ENCODE measurements at places on chromosomes 7 and 10.

GRCh38 chr7:19798986-19799385 is 25.6 kb upstream of the TMEM196 start:
- no peak for DNase-seq

DNA sequence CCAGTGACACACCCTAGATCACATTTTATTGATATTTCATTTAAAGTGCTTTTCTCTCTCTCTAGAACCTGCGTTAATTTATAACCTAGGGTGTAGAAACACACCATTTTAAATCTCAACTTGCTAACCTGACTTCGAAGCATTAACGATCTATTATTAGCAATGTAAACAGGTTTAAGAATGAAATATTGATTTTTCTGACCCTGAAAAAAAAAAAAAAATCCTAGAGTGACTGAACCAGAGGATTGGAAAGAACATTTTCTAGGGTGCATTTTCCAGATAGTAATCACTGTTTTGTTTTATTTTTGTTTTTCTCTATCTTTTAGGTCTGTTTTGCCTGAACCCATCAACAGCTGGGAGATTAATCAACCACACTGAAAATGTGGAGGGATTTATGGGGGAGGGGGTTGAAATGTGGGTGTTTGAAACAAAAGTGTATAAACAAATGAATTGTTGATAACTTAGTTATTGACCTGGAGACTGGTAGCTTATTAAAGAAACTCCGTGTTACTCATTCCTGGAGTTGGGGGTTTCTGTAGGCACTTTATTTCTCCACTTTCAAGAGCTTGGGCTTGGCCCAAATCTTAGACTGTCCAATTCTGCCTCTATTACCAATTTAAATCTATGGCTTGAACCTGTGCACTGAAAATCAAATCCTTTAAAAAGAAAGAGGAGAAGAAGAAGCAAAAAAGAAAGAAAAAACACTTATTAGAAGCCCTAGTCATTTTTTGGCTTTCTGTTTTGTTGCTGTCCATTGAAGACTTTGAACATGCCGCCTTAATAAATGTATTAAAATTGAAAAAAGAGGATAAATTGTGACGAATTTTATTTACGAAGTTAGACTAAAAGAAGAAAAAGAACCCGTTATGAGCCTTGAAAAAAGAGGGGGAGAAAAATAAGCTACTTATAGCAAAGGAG is 2.8 kb downstream of the HOXA2 start:
- no peak for DNase-seq

GRCh38 chr10:110168601-110169481 is 38.6 kb upstream of the MXI1 start:
- no peak for DNase-seq

- DNase-seq: no peak
Measured at GRCh38 chr7:46932676-46933424, 649.1 kb downstream of the TNS3 start.

DNA sequence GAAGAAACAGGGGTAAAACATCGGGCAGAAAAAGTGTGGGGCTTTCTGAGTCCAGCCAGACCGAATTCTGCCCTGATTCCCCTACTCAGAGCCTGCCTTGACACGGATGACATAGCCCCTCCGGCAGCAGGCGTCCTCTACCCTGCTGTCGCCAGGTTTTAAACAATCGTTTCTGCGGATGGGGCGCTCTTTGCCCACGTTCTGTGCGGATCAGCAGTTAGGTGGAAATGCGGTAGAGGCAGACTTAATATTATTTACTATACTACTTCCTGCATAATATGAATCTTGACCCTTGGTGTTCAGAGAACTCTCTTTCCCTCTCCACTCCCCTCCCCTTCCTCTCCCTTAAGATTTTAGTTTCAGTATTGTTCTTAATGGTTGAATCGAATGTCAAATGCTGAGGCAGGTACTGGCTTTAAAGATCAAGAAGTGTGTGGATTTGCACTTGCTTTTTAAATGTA is 2.4 kb downstream of the GATA3 start:
- no peak for DNase-seq

DNA sequence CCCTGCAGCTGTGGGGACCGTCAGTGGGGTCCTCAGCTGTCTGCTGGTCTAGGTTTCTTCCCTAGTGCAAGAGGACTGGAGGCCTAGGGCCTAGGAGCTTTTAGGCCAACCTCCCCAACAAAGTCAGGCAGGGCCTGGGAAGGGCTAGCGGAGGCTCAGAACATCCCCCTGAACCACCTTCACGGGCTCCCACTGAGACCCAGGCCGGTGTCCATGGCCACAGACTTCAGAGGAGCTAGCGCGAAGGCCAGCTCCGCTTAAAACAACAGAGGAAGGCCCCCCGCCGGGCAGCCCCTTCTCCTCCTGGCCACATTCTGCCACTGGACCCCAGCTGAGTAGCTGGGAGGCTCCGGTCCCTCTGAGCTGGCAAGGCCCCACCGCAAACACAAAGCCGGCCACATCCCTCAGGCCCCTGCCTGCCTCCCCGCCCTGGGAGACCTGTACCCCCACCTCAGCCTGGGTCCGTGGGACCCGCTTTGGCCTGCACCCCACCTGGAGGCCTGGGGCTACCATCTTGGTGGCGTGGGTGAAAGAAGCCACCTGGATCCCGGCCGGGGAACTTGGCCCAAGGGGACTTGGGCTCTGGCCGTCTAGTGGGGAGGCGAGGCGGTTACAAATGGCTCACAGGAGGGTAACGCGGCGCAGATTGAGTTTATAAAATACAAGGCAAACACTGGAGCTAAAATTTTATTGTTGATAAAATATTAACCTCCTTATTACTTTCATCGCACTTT is 5.4 kb upstream of the UNCX start:
- no peak for DNase-seq

DNA sequence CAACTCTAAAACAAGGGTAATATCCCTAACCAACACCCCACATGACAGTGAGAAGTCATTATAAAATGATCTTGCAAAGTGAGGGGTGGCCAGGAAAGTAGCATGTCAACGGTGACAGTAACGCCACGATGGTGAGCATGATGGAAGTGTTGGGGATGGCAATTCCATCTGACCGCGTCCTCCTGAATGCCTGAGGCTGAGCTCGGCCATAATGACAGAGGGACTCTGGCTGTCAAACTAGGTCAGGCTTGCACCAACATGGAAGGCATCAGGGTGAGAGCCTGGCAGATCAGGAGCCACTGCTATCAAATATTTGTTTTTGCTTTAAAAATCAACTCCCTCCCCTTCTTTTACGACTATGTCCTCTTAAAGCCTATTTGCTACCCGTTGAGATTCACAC is 55.7 kb upstream of the EFCAB10 start:
- DNase-seq: no peak

- DNase-seq: no peak
Measured at GRCh38 chr10:73992899-73993788, 4.8 kb upstream of the VCL start.

GRCh38 chr7:108293149-108293612 is 163.0 kb upstream of the LAMB4 start:
- no peak for DNase-seq

DNA sequence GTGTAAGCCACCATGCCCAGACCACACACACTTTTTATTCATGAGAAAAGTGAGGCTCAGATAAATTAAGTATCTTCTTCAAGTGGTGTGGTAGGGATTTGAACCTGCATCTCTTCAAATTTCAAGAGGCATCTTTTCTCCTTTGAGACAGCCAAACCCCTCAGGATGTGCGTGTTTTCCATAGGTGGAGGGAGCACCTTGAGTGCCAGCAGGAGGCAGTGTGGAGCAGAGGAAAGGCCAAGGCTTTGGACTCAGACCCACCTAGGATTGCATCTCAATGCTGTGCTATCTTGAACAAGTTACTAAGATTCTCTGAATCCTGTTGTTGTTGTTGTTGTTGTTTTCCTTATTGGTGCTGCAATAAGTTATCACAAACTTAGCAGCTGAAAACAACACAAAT is 40.2 kb upstream of the MYL10 start:
- DNase-seq: no peak

DNA sequence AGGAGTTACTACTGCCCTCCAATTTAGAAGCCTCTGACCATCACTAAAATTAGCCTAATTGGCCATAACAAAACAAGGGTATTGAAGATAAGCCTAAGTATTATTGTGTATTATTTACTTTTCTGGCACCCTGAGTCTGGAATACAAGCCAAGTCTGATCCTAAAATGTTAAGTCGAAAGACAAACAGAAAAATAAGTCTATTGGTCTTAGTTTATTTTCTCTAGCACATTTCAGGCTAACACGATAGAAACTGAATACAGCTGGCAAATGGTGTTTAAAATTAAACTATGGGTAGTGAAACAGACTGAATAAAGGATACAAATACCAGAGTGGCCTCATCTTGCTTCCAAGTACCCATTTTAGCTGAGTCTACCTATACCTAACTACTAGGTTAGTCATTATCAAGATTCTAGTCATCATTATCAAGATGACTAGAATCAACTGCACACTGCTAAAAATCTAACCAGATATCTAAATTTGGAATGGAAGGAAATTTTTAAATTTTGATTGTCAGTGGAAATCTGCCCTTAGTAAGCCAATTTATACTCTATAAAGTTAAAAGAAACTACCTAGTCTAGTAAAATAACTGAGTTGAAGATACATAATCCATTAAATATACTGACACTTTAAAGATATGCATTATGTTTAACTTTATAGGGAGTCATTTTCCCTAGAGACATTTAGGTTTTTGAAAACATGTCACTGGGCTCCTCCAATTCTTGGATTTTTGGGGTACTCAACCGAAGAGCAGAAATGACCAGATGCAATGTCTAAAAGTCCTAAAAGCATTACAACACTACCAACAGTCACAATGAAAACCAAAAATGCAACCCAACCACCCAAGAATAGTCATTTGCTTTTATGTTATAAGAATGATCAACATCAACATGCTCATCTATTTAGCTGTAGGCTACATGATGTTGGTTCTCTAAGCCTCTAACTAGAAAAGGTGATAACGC is 80.9 kb downstream of the NT5C2 start:
- no peak for DNase-seq

- DNase-seq: no peak
Measured at GRCh38 chr10:93854975-93855374, 38.8 kb upstream of the SLC35G1 start.

DNA sequence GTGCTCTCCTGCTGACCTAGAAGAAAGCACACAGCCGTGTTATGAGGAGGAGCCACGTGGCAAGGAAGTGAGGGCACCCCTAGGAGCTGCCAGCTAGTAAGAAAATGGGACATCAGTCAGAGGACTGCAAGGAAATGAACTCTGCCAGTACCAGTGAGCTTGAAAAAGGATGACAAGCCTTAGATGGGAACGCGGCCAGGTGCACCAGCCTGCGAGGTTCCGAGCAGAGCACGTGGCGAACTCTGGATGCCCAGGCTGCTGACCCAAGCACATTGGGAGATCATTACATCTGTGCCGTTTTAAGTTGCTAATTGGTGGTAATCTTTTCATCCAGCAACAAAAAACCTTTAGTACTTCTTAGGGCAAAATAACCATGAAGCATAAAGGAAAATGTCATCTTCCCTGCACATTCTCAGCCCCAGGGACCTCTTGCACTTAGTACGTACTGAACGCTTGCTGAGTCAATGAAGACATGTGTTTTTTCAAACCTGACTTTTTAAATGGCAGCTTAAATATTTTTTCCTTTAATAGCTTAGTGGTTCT is 69.4 kb downstream of the AMZ1 start:
- DNase-seq: peak; percentile 80

GRCh38 chr7:92763636-92764423 is 72.5 kb downstream of the CDK6 start:
- no peak for DNase-seq

GRCh38 chr10:111076682-111077478 is at the start of gene ADRA2A:
Gene ADRA2A, plus strand, starts transcription at chr10:111077029. Its CDS starts 968 bp downstream, at chr10:111077997.
- DNase-seq: no peak

GRCh38 chr10:88880282-88881076 is 434 bp downstream of the STAMBPL1 start:
- DNase-seq: peak; percentile 67

DNA sequence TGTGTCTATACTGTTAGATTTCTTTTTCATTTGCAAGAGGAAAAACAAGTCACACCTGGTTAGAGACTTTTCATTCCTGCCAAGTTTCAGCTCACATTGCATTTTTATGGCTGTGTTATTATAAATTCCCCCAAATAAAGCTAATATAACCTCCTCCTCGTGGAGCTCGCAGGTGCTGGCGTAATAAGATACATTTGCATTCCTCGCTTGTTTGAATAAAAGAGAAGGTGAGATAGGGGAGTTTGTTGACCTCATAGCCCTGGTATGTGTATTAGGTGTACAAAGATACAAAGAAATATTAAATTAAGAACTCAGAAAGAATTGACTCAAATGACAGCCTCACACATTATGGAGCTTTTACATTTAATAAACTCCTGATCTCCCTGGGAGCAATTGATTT is 257.7 kb upstream of the SP8 start:
- no peak for DNase-seq

- DNase-seq: no peak
Measured at GRCh38 chr7:33258491-33258951, 129.2 kb downstream of the BBS9 start.

GRCh38 chr10:76778914-76779795 is 858.5 kb downstream of the KCNMA1 start:
- no peak for DNase-seq

- no peak for DNase-seq
Measured at GRCh38 chr10:34033078-34033477, 698.6 kb upstream of the NRP1 start.

DNA sequence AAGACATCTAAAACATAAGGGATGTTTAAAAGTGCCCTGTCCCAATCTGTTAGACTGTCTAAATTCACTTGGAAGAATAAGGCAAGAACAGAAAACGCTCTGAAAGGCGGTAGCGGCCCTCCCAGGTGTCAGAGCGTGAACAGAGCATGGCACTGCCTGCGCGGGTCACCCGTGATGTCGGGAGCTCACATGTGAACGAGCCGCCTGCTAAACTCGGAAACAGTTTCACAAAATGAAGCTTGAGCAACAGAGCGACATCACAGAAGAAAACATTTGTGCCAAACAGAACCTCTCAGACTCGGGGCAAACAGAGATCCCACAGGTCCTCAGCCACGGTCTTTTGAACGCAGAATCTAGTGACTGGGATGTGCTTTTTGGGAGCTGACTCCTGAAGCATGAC is 12.8 kb downstream of the BRI3 start:
- DNase-seq: no peak

GRCh38 chr7:36469236-36469635 is 79.6 kb downstream of the ANLN start:
- no peak for DNase-seq
